Kidney tubule cell (primary cell): ENCODE measurements at places on chromosomes 7 and 10.

GRCh38 chr7:140247559-140247958 lies 70.8 kb upstream of the KDM7A start:
- no peak for DNase-seq

DNA sequence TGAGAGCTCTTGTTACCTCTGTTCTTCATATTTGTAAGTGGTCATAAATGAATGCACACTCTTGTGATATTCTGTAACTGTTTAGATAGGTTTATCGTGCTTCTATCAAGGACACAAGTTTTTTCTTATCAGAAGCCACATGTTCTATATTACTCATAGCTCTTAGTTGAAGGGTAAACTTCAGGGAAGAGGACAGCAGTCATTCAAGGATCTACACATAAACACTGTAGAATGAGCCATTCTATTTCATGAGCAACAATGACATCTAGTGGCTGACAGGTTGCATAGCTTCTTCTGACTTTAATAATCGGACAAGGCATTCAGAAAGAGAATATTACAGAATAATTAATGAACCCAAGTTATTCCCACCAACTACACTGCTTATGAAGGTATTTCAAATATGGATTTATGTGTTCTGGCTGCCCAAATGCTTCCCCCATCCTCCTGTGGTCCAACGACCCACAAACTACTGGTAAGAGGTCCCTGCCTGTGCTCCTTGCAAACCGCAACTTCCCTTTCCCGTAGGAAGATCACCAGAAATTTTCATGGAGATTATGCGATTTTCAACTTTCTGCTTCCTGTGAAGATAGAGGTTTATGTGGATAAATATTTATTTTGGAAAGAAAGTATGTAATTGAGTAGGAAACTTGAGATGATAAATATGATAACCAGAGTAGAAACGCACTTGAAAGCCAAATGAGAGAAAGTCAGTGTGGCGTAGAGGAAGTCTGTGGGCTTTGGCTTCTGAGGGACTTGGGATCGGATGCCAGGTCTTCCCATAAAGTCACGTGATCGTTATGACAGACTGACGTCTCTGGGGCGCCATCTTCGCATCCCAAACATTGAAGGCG lies 16.8 kb upstream of the ABCB5 start:
- peak; percentile 79 for DNase-seq

GRCh38 chr10:11336722-11337162 lies 274.7 kb downstream of the USP6NL start:
- DNase-seq, result no peak

DNA sequence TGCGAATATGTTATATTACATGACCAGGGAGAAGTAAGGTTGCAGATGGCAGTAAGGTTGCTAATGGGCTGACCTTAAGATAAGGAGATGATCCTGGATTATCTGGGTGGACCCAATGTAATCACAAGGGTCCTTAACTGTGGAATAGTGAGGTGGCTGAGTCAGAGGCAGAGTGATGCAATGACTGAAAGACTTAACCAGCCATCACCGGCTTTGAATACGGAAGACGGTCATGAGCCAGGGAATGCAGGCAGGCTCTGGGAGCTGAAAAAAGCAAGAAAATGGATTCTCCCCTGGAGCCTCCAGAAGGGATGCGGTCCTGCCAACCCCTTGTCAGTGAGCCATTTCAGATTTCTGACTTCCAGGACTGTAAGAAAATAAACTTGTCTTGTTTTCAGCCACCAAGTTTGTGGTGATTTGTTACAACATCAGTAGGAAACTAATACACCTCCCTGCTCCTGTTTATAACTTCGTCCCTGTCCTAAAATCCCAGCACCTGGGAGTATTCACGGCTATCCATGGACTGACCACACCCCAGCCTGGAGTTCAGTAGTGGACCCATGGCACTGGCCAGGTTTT lies 4.6 kb upstream of the C10orf95 start:
- DNase-seq, result peak; percentile 71

- DNase-seq, result no peak
Observed at GRCh38 chr7:70923181-70923845, 208.6 kb upstream of the GALNT17 start.

DNA sequence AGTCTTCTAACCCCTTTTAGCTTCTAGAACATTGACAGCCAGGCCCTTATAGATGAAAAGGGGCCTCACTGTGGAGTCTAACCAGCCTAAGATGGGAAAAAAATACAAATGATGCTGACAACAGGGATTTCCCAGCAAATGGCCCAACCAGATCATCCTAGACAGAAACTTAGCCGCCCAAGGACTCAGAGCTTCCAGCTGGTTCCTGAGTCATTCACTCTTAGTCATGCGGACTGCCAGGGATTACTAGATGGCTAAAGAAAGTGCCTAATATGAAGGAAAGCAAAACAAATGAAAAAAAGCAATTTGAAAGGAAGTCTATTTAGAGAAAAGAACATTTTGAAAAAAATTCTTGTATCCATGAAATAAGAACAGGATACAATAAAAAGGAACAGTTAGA lies 23.7 kb downstream of the TSPAN14 start:
- DNase-seq, result peak; percentile 90

DNA sequence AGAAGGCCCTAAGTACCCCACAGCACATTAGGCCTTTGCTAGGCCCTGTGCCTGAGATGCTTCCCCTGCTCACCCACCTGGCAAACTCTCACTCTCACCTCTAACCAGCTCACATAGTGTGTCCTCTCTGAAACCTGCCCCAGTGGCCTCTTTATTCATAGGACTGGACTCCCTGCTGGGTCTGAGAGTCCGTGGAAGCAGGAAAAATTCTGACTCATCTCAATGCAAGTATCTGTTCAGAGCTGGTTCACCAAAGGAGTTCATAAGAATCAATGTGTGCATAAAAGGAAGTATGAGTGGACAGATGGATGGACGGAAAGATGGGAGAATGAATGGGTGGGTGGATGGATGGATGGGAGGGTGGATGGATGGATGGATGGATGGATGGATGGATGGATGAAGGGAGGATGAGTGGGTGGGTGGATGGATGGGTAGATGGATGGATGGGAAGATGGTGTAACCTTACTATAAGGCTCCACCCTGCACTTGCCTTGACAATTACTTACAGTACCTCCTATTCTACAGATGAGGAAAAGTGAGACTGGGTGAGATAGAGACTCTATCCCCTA lies 111.2 kb upstream of the ZMIZ1 start:
- peak; percentile 16 for DNase-seq

DNA sequence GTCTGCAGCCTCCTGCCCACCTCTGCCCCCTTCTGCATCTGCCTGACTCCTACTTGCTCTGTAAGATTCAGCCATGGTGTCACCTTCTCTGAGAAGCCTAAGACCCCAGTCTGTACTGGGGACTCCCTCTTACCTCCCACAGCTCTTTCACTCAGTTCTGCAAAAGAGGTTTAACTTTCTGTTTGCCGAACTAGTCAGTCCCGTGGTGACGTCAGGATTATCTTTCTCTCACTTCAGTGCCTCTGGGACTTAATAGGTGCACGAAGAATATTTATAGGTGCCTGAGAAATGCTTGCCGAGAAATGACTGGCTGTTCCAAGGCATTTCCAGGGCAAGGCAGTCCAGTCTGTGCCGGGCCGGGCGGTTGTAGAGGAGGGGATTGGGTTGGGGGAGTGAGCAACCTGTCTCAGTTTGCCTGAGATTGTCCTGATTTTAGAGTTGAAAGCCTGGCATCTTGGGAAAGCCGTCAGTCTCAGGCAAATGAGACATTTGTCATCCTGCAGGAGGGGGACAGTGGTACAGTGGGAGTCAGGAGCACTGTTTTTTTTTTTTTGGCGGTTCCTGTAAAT lies 227.5 kb upstream of the NPVF start:
- peak; percentile 21 for DNase-seq

DNA sequence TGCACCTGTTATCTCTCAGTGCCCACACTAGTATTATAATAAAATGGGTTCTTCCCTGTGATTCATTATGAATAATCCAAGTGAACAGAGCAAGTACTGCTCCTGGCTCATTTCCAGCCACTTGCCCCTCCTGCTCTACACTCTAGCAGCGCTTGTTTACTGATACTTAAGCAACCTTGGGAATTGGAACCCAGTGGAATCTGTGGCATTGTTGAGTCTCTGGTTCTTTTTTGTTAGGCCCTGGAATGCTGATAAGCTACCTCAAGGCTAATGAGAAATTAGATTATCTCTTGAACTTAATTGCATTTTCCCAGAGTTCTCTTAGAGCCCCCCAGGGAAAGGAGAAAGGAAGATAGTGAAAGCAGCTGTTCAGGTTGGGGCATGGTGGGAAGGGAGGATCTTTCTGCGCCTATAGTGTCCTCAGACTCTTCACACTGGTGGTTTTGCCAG lies 34.0 kb downstream of the PRKAR2B start:
- DNase-seq, result peak; percentile 82

DNA sequence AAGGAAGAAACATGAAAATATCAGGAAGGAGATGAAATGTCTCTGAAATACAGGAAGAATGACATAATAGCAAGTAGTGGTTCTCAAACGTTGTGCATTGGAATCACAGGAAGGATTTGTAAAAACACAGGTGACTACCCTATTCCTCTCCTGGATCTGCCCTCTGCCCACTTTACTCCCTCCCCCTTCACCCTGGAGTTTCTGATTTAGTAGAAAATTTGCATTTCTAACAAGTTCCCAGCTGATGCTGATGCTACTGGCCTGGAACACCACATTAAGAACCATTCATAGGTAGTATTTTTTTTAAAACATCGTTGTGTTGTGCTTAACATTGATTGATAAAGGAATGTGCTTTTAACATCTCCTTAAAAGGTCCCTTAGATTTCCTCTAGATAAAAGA lies 130.9 kb downstream of the PHF14 start:
- DNase-seq, result no peak

DNA sequence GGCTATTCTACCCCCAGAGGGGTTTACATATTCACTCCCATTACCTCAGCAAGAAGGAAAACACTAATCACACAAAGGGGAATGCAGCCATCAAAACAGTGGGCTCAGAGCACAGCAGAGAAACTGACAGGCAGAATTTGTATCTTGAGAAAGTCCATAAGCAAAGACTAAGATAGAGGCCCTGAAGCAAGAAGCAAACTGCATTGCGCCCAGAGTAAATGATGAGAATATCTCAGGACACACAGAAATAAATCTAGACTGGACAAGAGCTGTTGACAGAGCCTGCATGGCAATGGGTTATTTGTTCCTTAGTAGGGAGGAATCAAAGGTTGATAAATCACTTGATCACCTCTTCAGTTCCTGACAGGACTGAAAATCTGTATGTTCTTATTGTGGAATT lies 440.7 kb upstream of the CELF2 start:
- DNase-seq, result no peak

DNA sequence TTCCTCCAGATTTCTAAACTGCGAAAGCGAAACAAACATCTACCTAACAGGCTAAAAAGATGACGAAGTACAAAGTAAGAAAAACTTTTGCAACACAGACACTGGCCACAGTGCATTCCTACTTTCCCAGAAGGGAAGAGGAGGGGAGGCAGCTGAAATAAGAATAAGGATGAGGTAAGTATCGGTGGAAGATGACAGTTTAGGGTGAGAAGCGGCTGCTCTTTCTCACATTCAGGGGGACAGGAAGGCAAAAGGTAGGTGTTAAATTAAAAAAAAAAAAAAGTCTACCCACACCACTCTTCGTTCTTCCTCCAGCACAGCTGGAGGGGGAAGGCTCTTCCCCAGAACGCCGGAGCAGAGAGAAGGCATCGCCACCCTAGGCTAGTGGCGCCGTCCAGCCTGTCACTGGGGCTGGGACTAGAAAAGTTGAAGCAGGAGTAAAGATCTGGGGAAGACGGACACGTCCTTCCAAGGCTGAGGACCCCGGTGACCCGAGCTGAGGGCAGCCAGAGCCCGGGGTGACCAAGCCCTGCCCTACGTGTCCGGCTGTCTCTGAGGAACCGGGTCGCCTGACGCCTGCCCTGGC lies 846 bp downstream of the DNAJC1 start:
- peak; percentile 66 for DNase-seq

DNA sequence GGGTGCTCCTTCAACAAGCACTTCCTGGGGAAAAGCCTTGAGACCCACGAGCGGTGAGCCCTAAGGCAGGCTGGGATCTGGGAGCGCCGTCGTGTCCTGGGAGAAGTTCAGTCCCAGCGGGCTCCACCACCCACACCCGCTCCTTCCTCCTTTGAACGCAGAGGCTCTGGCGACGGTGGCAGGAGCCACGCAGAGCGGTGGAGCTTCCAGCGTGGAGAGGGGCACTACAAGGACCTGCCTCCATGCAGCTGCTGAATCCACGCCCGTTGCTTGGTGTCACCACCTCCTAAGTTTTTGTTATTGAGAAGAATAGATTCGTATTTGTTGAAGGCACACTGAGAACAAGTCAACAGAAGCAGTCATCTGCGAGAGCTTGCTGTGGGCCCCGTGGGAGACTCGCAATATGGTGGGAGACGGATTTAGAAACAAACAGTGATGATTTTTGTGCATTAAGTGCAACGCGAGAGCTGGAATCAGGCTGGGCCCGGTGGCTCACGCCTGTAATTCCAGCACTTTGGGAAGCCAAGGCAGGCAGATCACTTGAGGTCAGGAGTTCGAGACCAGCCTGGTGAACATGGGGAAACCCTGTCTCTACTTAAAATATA lies 60.1 kb upstream of the SDK1 start:
- DNase-seq, result no peak

- DNase-seq, result no peak
Observed at GRCh38 chr10:36721871-36722270, 403.5 kb upstream of the ANKRD30A start.

DNA sequence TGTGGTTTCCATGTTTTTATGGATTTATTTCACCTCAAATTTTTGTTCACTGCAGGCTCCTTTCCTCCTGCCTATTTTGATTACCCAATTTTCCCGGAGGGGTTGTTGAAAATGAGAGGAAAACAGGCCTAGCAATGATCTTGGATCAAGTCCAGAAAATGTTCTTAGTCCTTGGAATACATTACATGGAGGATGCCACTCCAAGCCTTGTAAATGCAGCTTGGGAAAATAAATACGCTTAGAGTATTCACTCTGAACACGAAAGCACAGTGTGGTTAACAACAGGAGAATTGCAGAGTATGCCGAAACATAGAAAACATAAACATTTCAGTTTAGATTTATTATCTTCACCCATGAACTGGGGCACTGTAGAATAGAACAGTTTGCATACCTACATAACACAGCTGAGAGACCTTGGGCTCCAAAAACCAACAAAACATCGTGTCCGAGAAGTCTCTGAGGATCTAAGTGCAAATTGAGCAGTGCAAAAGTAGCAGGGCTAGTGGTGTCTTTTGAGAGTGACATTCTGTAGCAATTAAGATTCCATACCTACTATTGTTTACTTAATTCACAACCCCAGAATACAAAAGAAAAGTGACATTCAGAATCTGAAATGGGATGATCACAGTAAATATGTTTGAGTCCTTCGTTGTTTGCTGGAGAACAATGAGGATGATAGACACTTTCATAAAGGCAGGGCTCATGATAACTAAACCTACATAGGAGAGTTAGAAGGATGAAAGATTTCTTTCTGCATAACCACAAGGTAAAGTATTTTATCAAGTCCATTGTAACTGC lies 7.6 kb upstream of the CD36 start:
- no peak for DNase-seq
